CD4-positive, alpha-beta memory T cell (primary cell): ENCODE measurements at places on chromosomes 12 and 14. TPM values are rescaled to one million over a fixed set of nuclear protein-coding genes. Genes with fewer than 3 reads are reported as not detected.

The MMP19 gene
- polyA plus RNA-seq = not detected

The KRT71 gene
- polyA plus RNA-seq = not detected

- H3K36me3 ChIP-seq = no peaks in the 10 kb centered on the region
- DNase-seq = no peak
- H3K27me3 ChIP-seq = no peaks in the 10 kb centered on the region
These were observed at the start of gene KLRK1 for GRCh38 chr12:10389904-10390303. Gene KLRK1, minus strand, starts transcription at chr12:10390041. Its CDS starts 1,231 bp downstream, at chr12:10388810.

The PRR4 gene
- 1.2 TPM for polyA plus RNA-seq

DNA sequence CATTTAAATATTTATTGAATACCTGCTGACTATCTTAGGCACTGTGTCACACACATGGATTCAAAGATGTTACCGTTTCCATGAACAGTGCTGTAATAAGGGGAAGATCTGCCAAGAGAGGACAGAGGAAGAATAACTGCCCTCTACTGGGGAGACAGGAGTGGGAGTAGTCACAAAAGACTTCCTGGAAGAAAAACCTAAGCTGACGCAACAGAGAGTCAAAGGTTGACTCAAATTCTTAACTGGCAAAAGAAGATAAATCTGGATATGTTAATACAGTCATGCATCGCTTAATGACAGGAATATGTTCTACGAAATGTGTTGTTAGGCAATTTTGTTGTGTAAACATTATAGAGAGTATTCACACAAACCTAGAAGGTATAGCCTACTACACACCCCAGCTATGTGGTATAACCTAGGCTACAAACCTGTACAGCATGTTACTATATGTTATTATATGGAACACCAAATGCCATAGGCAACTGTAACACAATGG lies 51.5 kb downstream of the DCAF5 start:
- no peak overlapping the region for H3K4me3 ChIP-seq
- H3K27me3 ChIP-seq = no peaks in the 10 kb centered on the region

The SART3 gene
- 25.9 TPM for polyA plus RNA-seq

- peaks cover 91% of the 10 kb centered on the region for H3K27me3 ChIP-seq
- H3K4me3 ChIP-seq = no peak overlapping the region
- no peak for DNase-seq
- H3K36me3 ChIP-seq = no peaks in the 10 kb centered on the region
- H3K4me1 ChIP-seq = peaks cover 30% of the 10 kb centered on the region
- H3K27ac ChIP-seq = no peak overlapping the region
These were observed 513 bp downstream of the HOXC11 start for GRCh38 chr12:53973236-53974042.

- no peaks in the 10 kb centered on the region for H3K4me1 ChIP-seq
- no peak overlapping the region for H3K27ac ChIP-seq
- no peak for DNase-seq
- no peaks in the 10 kb centered on the region for H3K27me3 ChIP-seq
- no peaks in the 10 kb centered on the region for H3K36me3 ChIP-seq
- no peak overlapping the region for H3K4me3 ChIP-seq
These were observed 13.6 kb upstream of the NUAK1 start for GRCh38 chr12:106152334-106152733.

- DNase-seq = no peak
- H3K36me3 ChIP-seq = no peaks in the 10 kb centered on the region
These were observed 197.0 kb downstream of the CCER1 start for GRCh38 chr12:90757957-90758356.
